ENCODE measurements at places on chromosomes 1 and 21. TPM values are rescaled to one million over a fixed set of nuclear protein-coding genes. Genes with fewer than 3 reads are reported as not detected.

DNA sequence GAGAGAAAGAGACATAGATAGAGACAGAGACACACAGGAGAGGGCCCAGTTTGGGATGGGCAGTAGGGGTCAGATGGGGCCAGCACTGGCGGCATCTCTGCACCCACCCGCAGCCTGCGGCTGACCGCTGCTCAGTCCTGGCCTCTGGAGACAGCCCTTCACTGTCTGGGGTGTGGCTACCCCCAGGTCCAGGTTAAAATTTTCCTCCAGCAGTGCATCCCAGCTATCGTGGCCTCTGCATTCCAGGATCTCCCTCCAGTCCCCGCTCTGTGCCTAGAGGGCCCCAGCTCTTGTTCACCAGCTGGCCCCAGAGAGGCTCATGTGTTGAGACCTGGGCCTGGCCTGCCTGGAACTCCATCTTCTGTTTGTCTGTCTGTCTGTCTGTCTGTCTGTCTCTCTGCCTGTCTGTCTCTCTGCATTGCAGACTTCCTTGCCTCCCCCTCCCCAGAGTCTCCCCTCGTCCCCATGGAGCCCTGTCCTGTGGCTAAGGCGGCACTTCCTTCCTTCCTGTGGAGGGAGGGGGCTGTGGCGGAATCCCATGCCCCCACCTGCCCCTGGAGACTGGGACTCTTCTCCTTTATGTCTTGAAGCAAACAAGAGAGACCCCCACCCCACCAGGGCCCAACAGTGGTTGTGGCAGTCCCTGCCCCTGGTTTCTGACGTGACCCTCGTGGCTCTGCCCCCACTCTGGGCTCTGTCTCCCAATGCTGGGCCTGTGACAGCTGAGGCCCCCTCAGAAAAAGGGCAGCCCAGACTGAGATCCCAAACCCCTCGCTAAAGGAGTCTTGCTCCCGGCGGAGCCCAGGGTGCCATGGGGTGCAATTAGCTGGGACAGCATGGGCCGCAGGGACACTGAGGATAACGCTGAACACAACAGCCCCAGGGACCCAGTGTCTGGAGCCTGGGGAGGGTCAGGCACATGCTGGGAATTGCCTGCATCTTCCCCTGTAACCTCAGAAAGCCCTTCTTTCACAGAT is 241.8 kb downstream of the NPHP4 start:
- DNase-seq = no peak
- H3K36me3 ChIP-seq = no peaks in the 10 kb centered on the region
- peaks cover 6% of the 10 kb centered on the region for H3K27me3 ChIP-seq
- no peak overlapping the region for H3K27ac ChIP-seq

GRCh38 chr21:38282921-38283320 is 26.1 kb downstream of the KCNJ15 start:
- H3K27ac ChIP-seq = no peak overlapping the region
- H3K4me3 ChIP-seq = no peak overlapping the region
- no peaks in the 10 kb centered on the region for H3K4me1 ChIP-seq
- H3K36me3 ChIP-seq = no peaks in the 10 kb centered on the region

- no peaks in the 10 kb centered on the region for H3K27me3 ChIP-seq
- H3K36me3 ChIP-seq = peaks cover 2% of the 10 kb centered on the region
- H3K27ac ChIP-seq = no peak overlapping the region
- DNase-seq = no peak
Observed at GRCh38 chr1:6224718-6225117, 11.0 kb downstream of the ICMT start.

DNA sequence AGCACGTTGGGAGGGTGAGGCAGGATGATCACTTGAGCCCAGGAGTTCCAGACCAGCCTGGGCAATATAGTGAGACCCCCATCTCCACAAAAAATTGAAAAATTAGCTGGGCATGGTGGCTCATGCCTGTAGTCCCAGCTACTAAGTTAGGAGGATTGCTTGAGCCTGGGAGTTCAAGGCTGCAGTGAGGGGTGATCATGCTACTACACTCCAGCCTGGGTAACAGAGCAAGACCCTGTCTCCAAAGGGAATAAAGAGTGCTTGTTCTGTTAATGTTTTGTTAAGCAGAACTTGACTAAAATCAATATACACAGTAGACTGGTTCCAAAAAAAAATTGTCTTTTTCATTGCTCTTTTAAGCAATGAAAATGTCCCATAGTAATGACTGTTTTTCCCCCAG is 146.4 kb downstream of the SYT2 start:
- no peak overlapping the region for H3K4me3 ChIP-seq
- H3K36me3 ChIP-seq = peaks cover 70% of the 10 kb centered on the region
- no peak for DNase-seq
- peak overlapping the region; percentile 10 for H3K27ac ChIP-seq
- peaks cover 11% of the 10 kb centered on the region for H3K4me1 ChIP-seq

CNKSR1 gene
- total RNA-seq = 90.4 TPM

- no peaks in the 10 kb centered on the region for H3K36me3 ChIP-seq
- peaks cover 4% of the 10 kb centered on the region for H3K4me1 ChIP-seq
- no peak for DNase-seq
- H3K27ac ChIP-seq = no peak overlapping the region
- H3K4me3 ChIP-seq = no peak overlapping the region
Observed at GRCh38 chr1:62676611-62677356, 11.4 kb downstream of the DOCK7 start.

GRCh38 chr1:107748531-107748930 is 216.4 kb downstream of the VAV3 start:
- no peaks in the 10 kb centered on the region for H3K27me3 ChIP-seq
- no peak overlapping the region for H3K27ac ChIP-seq
- no peaks in the 10 kb centered on the region for H3K4me1 ChIP-seq
- DNase-seq = no peak
- no peak overlapping the region for H3K4me3 ChIP-seq
- H3K36me3 ChIP-seq = no peaks in the 10 kb centered on the region

DNA sequence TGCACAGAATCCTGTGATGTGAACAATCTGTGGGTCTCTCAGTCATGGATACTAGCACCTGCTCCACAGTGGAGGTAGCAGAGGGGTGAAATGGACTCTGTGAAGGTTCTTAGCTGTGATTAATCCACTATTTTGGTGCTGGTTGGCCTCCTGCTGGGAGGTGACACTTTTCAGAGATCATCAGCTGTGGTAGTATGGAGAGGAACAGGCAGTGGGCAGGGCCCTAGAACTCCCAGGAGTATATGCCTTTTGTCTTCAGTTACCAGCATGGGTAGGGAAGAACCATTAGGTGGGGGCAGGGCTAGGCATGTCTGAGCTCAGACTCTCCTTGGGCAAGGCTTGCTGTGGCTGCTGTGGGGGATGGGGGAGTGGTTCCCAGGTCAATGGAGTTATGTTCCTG is 54.0 kb upstream of the KCNJ15 start:
- peaks cover 4% of the 10 kb centered on the region for H3K27me3 ChIP-seq
- H3K27ac ChIP-seq = no peak overlapping the region
- DNase-seq = no peak
- no peaks in the 10 kb centered on the region for H3K36me3 ChIP-seq
- H3K4me1 ChIP-seq = no peaks in the 10 kb centered on the region

DNA sequence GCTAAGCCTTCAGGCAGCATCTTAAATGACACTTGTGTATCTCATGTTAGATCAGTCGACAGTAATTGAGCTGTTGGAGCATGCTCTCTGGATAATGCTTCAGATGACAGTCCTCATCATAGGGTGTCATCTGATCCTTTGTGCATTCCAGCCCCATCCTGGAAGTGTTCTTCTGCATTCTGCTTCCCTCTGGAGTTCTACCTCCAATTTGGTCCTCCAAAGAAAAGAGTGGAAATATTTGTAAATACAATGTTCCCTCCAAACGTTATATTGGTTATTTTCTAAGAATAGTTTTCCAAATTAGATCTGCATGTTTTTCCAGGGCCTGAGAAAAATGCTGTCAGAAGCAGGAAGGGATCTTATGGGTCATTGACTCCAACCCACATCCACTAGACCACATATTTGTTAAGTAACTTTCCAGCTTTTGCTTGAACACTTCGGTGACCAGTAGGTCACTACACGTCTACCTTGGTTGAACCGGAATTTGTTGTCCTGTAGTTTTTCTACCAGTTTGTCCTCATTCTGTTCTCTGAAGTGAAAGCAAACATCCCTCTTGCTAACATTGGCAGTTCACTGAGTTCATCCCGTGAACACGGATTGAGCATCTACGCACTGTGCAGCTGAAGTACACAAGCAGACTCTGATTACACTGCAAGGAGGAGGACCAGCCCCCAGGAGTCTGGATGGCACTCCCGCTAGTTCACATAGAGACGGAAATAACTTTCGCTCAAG is 136.0 kb downstream of the TLR5 start:
- no peak overlapping the region for H3K27ac ChIP-seq
- no peaks in the 10 kb centered on the region for H3K36me3 ChIP-seq
- peaks cover 9% of the 10 kb centered on the region for H3K27me3 ChIP-seq

LACTBL1 gene
- total RNA-seq = not detected

DNA sequence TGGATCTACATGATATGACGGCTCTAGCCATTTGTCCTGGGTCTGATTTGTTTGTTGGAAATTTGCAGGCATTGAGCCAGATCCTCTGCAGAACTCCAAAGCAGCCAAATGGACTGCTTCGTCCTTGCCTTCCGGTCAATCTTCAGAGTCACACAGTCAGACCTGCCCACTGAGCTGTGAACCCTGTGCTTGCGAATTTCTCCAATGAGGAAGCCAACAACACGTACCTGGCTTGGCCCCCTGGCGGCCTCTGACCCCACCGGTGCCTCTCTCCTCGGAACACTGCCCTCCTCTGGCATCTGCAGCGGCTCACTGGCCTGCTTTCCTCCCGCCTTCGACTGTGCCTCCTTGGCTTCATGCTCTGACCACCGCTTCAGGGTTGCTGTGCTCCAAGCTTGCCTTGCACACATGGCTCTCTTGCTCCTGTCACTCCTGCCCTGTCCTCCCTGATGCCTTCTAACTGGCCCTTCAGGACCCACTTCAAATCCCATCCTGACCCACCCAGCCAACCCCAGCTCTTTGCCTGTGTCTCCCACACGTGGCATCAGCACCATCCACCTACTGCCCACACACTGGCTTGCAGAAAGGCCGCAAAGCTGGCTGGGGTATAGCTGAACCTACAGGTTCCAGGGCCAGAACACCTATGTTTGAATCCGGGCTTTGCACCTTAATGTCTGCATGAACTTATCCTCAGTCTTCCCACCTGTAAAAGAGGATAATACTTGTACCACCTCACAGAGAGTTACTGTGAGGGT is 128.2 kb downstream of the KCNN3 start:
- peaks cover 35% of the 10 kb centered on the region for H3K4me1 ChIP-seq
- no peaks in the 10 kb centered on the region for H3K27me3 ChIP-seq
- peak overlapping the region; percentile 86 for H3K27ac ChIP-seq
- DNase-seq = no peak
- H3K4me3 ChIP-seq = peak overlapping the region; percentile 31

- H3K27me3 ChIP-seq = peaks cover 3% of the 10 kb centered on the region
- H3K4me1 ChIP-seq = peaks cover 4% of the 10 kb centered on the region
- H3K27ac ChIP-seq = peak overlapping the region; percentile 62
- H3K36me3 ChIP-seq = no peaks in the 10 kb centered on the region
- H3K4me3 ChIP-seq = peak overlapping the region; percentile 83
- peak; percentile 40 for DNase-seq
Observed at GRCh38 chr1:65147424-65148177, 402 bp upstream of the AK4 start.
